ENCODE measurements at places on chromosomes 5 and 9.
A peak's percentile ranks its signal among the peaks of the same experiment; 100 is the strongest.

GRCh38 chr5:143562935-143563334, 159.4 kb upstream of the NR3C1 start:
- no peak for DNase-seq

DNA sequence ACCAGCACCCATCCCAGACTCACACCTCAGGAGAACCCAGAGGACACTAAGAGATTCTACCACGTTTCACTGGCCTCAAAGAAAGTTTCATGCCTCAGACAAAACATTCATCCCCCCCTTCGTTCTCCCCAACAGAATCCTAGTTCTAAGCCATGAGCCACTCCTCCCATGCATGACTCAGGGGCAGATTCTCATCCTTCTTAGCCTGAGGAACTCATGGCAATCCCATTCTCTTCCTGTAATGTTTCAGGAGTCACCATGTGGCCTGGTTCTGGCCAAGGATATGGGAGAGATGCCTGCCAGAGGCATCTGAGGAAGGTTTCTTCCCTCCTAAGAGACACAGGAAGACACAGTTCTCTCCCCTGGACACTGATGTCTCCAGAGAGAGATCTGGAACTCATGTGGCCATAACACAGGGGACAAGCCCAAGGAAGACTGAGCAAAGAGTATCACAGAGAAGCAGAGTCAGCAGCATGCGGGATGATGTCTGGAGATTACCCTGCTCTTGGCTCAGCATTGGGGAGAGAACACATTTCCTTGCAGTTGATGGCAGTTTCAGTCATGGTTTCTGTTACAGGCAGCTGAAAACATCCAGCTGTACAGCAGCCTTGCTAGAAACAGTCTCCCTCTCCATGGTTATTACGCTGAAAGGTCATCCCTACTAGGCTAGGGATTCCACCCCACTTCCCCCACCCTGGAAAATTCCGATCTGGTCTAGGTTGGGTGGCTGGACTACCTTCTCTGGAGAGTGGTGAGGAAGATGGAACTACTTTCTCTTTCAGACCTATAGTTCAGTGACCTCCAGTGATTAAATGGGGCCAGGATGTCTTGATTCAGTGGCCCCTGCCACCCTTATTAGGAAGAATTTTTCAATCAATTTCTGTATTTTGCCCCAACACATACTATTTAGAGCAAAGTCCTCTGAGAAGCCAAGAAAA, 115.4 kb downstream of the ZNF608 start:
- no peak for DNase-seq

- DNase-seq, result no peak
These were observed 617.9 kb upstream of the CTNND2 start for GRCh38 chr5:12522116-12522515.

DNA sequence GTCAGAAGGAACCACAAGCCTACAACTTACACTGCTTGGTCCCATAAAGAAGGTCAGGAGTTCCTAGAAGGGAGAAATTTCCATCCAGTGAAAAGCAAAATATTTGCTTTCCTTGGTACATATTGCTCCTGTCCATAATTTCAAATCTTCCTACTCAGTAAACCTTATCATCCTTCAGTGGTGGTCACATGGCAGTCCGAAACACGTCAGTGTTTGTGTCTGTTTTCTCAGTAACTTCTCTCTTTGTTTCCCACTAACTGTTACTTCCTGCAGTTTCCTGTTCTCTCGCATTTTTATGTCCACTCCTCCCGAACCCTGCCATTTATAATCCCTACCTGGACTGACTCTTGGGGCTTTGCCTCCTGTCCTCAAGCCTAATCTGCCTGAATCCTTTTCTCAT, 129.1 kb downstream of the FANCC start:
- no peak for DNase-seq

DNA sequence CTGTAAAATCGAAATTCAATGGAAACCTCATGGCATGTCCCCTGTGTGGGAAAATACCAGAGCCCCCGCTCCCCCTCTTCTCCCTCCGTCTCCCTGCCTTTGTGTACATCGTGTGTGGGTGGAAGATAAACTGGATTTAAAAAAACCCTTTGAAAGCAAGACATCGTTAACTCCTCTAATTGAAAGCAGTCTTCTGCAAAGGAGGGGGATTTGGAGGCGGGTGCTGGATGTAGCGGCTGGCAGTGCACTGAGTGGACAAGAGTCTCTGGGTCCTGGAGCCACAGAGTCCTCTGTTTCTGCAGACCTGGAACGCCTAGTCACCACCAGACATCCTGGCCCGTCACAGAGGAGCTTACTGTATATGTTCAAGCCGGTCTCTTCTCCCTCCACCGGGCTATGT, 169.4 kb downstream of the PAPPA start:
- no peak for DNase-seq

GRCh38 chr5:97538912-97539311, 355.9 kb upstream of the RIOK2 start:
- no peak for DNase-seq

GRCh38 chr9:134959971-134960310, 42.2 kb upstream of the FCN1 start:
- no peak for DNase-seq

GRCh38 chr9:2567922-2568321, 53.7 kb upstream of the VLDLR start:
- DNase-seq, result no peak

- DNase-seq, result peak; percentile 50
These were observed 796 bp upstream of the GADD45G start for GRCh38 chr9:89603767-89604665.

GRCh38 chr5:107469485-107470294, 201.0 kb downstream of the EFNA5 start:
- no peak for DNase-seq

DNA sequence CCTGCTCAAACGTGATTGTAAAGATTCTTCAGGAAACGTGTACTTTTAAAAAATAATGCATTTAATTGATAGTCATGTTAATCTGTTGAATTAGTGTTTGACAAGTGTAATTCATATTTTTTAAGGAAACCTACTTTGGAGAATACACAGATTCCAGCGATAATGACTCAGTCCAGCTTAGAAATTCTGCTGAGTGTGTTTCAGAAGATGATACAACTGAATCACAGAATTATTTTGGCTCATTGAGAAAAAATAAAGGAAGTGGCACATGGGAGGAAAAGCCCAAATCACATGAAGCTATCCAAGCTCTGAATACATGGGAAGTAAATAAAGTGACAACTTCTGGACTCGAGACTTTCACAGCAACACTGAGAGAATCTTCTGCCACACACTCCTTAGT, 37.8 kb downstream of the ICE1 start:
- DNase-seq, result no peak

GRCh38 chr9:94920420-94921091, 194.1 kb downstream of the AOPEP start:
- no peak for DNase-seq

DNA sequence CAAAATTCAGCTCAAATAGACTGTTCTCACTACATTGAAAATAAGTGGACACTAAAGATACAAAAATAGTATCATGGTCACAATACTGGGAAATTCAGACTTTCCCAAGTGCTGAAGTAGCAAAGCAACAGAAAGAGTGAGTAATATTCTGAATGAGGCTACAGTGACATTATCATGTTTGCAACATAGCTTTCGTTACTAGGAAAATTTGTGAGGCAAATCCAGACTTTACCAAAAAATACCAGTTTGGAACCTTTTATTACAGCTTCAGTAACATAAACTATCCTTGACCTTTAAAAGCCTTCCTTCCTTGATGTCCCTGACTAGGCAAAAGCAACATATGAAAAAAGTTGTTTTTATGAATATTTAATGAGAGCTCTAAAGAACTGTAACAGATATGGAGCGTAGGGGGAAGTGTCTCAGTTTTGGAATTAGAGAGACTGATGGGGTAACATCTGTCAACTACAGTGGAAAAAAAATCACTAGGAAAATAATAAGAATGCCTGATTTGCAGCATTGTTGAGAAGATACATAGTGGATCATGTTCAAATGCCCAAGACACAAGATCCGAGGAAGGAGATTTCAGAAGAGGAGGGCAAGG, 312.9 kb downstream of the ADGRV1 start:
- DNase-seq, result no peak

DNA sequence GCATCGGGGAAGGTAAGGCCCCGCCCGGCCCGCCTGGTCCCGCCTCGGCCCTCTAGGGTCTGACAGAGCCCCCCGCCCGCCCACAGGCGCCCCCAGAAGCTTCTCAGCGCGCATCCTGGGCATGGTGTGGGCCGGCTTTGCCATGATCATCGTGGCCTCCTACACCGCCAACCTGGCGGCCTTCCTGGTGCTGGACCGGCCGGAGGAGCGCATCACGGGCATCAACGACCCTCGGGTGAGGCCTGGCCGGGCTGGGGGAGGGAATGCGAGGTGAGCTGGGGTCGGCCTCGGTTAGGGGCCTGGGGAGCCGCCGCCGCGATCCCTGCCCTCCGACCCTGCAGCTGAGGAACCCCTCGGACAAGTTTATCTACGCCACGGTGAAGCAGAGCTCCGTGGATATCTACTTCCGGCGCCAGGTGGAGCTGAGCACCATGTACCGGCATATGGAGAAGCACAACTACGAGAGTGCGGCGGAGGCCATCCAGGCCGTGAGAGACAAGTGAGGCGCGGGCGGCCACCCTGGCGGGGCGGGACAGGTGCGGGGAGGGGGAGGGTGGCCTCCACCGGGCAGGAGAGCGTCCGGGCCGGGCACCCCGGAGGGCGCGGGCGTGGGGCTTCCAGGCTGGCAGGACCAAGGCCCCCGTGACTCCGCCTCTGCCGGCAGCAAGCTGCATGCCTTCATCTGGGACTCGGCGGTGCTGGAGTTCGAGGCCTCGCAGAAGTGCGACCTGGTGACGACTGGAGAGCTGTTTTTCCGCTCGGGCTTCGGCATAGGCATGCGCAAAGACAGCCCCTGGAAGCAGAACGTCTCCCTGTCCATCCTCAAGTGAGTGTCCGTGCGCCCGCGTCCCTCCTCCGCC, 7.1 kb downstream of the LRRC26 start:
- DNase-seq, result no peak

- DNase-seq, result no peak
These were observed 5.2 kb upstream of the RNF14 start for GRCh38 chr5:141963701-141964100.

DNA sequence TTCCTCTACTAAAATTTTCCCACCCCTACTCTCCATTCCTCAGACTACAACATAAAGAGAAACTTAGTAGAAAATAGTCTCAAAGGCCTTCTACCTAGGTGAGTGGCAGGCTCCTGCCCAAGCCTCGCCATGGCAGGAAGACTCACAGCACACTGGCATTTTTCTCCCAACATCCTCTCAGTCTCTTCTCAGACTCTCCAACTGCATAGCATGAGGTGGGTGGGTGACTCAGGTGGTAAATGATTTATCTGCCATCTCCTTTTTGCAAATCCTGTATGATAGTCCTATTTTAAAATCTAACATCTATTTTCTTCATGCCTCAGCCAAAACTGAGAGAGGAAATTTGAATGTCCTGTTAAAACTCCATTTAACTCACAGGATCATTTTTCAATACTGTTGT, 33.5 kb upstream of the GRIA1 start:
- no peak for DNase-seq

DNA sequence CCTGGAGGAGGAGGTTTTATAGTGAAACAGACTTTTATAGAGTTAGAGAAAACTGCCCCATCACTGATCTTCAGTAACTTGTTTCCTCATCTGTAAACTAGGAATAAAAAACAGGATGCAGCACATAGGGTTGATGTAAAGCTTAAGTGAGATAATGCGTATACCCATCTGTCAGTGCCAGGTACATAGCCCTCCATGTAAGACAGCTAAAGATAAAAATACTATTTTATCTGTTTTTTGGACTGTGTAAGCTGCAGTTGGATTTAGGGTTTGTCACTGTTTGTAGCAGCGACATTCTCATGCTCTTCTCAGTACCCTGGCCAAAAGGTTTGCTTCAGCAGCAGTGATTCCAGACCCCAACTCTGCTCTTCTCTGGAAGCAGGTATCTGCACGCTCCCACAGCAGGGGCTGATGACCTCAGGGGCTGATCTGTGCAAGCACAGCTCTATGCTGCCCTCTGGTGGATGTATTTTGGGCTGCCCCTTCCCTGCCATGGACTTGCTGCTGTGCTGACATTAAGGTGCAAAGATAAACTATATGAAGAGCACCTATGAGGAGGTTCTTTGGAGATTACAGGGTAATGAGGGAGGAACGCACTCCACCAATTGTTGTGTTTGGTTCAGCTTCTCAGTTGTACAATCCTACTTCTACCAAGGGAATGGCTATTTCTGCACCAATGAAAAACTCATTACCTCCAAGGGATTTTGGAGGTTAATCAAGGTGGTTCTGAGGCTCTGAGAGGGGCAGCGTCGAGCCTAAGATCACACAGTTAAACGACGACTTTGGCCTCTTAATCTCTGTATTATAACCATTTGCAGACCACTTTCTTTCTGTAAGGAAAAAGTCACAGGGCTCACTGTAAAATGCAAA, 13.1 kb downstream of the HMHB1 start:
- peak; percentile 89 for DNase-seq

DNA sequence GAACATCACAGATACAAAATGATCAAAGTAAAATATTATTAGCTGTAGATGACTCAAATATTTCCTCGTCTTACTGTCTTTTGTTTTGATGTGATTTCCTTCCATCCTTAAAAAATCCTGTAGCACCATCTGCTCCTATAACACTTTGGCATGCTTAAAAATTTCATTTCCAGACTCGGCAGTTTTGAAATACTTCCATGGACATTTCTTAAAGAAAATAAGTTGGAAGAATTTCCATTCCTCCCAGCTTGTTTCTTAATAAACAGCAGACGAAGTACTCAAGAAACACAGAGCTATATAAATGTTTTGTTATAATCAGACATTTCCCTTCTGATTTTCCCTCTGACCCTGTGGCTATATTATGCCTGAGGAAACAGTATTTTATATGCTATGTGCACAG, 41.2 kb upstream of the SVEP1 start:
- DNase-seq, result no peak

- DNase-seq, result no peak
These were observed 14.6 kb upstream of the COL15A1 start for GRCh38 chr9:98929071-98929470.

DNA sequence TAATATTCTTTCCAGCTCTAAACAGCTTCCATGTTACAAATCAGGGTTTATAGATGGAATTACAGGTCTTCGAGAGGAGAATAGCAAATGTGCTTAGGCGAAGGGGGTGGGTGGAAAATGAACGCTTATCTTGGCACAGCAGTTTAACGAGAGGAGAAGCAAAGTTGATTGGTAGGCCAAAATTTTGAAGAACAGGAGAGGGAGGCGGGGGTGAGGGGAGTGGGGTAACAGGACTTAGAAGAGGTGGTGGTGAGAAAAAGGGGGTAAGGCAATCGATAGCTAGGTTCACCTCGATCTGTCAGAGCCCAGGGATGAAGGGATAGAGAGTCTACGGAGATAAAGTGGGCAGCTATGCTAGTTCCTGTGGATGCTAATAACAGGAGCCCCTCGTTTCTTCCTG, 764 bp downstream of the ANKRA2 start:
- DNase-seq, result peak; percentile 3

DNA sequence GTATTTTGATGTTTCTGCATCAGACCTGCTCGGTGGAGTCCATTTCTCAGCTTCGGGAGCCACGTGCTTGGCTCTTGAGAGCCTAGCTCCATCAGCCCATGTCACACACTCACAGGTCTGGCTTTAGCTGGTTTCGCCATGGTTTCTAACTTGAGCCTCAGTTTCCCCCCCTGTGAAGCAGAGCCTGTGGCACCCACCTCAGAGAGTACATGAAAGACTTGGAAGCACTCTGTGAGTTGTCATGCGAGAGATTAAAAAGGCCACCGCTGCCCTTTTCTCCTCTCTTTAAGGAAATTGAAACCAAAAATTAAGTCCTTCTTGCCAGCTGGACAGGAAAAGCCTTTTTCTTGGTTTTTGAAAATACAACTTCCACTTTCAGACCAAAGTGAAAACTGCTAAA, 8.8 kb downstream of the TENT4A start:
- no peak for DNase-seq

All from activated CD4-positive, alpha-beta T cell treated with anti-CD3 and anti-CD28 coated beads, Interleukin-2, amount 50 U/mL, for 48 hours (primary cell).